Natural killer cell treated with Interleukin-12 subunit alpha and Interleukin-12 subunit beta and Interleukin-15 and Interleukin-18, amount 100 ng/mL, for 72 hours (primary cell): ENCODE measurements at places on chromosomes 12 and 14.

GRCh38 chr12:49902399-49903350 is 1.0 kb downstream of the FAIM2 start:
- H3K4me3 ChIP-seq: peak overlapping the region; percentile 23
- H3K27me3 ChIP-seq: peaks cover 7% of the 10 kb centered on the region
- H3K4me1 ChIP-seq: peaks cover 11% of the 10 kb centered on the region
- DNase-seq: no peak
- no peaks in the 10 kb centered on the region for H3K36me3 ChIP-seq

DNA sequence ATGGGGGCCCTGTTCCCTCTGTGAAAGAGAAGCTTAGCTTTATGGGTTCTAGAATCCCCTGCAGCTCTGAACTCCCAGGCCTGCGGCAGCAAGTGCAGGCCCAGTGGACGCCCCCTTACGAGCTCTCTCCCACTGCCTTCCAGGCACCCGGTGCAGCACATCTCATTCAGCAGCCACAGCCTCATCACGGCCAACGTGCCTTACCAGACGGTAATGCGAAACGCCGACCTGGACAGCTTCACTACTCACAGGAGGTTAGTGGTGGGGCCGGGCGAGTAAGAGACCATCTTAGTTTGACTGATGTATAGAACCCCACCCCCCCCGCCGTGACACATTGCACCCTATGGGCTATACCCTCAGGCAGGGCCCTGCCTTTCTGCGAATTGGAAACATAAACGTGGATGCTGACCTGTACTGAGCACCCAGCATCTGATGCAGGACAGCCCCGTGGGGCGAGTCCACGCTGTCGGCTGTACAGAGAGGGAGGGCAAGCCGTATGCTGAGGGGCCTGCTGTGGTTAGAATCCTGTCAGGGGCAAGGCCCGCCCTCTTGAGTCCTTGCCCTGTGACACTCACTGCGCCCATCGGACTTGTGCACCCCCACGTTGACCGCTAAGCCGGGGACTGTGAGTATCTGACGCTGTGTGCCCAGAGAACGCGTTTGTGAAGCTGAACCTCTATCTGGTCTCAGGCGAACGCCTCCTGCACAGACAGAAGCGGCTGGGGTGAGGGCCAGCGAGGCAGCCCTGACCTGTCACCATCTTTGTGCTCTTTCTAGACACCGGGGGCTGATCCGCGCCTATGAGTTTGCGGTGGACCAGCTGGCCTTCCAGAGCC is 71.7 kb downstream of the TESC start:
- H3K27me3 ChIP-seq: no peaks in the 10 kb centered on the region
- H3K4me1 ChIP-seq: peaks cover 11% of the 10 kb centered on the region
- H3K27ac ChIP-seq: no peak overlapping the region
- no peak overlapping the region for H3K4me3 ChIP-seq
- no peak for DNase-seq

DNA sequence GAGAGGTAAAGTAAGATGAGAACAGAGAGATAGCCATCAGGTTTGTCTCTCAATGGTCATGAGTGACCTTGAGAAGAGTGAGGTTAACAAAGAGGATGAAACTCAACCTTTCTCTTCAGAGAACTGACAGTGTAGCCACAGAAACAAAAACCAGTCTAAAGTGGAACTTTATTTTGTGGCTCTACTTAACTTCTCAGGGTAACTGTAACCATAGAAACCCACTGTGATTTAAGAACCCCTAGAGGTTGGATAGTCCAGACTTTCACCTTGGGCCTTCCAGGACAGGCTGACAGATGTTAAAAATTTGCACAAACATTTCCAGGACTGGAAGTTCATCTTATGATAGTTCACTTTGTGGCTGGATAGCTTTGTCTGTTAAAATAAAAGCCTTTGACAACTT is 48.5 kb downstream of the ATP23 start:
- H3K27me3 ChIP-seq: peaks cover 23% of the 10 kb centered on the region
- no peaks in the 10 kb centered on the region for H3K4me1 ChIP-seq
- H3K36me3 ChIP-seq: no peaks in the 10 kb centered on the region
- H3K27ac ChIP-seq: no peak overlapping the region
- no peak overlapping the region for H3K4me3 ChIP-seq

DNA sequence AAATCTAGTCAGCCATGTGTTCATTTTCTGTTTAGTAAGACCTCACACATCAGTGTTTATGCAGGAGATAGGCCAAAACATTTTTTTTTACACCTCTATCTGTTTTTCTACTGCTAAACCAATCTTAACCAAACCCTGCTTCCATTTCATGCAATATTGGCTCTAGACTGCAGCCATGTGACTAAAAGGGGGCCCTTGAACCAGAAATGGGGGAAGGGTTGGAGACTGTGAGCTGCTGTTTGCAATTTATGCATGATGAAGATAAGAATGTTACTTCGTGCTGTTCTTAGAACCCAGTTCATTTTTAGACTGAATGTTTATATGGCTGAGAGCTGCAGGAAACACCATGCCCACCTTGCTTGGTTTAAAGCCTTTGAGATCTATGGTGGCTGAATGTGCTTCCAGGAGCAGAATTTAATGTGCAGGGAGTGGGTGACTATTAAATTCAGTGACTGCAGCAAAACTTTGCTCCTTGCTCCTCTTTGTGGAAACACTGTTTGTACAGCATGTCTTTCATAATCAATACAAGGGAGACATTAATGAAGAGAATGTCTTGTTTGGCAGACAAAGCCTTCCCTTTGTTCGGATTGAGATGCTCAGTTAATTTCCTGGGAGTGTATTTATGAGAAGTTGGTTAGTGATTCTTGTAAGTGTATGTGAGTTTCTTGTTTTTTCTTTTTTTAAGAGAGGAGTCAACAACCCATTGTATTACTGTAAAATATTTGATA is 53.6 kb downstream of the CHST11 start:
- peak overlapping the region; percentile 68 for H3K4me3 ChIP-seq
- no peak for DNase-seq

DNA sequence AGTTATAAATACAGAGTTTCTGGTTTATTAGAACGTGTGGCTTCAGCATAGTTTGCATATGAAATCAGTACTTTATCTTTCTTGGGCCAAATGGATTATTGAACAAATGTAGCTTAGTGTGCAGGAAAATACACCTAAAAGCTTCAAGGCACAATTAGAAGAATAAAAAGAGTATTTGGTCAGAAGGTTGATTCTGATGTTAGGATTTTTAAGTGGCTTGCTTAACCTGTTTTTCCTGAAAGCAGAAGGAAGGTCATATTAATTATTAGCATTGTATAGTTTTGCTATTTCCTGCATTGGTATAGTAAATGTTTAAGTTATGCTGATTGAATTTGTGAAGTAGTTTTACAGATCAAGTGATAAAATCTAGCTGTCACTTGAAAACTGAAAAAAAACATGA is 31.0 kb upstream of the GNS start:
- H3K4me1 ChIP-seq: peaks cover 3% of the 10 kb centered on the region

DNA sequence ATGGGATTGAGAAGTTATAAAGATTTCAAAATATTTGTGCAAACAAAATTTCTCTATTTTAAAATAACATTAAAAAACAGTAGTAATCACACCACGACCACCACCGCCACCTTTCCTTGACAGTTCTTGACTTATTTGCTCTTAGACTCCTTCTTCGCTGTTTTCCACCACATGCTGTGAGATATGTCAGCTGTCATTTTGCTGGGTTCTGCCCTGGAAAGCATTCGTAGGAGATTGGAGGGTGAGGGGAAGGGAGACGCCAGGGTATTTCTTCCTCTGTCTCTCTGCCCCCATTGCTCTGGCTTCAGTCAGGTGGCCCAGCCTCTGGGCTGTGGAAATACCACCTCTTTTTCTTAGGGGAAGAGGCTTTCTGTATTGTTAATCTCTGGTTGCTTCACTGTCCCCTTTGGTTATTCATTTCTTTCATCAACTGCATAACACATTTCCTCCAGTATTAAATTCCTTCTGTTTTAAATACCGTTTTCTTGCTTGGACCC is 186.2 kb downstream of the NEDD1 start:
- H3K4me1 ChIP-seq: no peaks in the 10 kb centered on the region
- H3K27ac ChIP-seq: no peak overlapping the region
- no peak for DNase-seq
- H3K27me3 ChIP-seq: peaks cover 5% of the 10 kb centered on the region
- H3K36me3 ChIP-seq: no peaks in the 10 kb centered on the region
- H3K4me3 ChIP-seq: no peak overlapping the region
